NCI-H1092 (cell line): ENCODE measurements at places on chromosomes 5 and 9.

- no peak for DNase-seq
Observed at GRCh38 chr9:123942542-123942941, 12.6 kb upstream of the DENND1A start.

DNA sequence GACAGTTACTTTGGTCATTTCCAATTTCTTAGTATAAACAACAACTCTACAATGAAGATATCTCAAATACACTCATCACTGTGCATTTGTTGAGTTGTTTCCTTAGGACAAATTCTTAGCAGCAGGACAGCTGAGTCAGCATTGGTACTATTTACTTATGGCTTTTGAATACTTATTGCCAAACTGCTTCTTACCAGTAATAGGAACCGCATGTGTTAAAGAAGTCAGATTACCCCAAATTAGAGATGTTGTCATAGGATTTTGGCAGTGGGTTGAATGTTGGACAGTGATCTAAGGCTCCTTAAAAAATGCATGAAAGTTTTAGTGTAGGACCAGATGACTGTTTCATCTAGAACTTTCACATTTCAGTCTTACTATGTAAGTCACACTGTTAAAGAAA lies 280.1 kb upstream of the DMRT1 start:
- DNase-seq = no peak

GRCh38 chr5:107430071-107430625 lies 240.6 kb downstream of the EFNA5 start:
- DNase-seq = no peak

DNA sequence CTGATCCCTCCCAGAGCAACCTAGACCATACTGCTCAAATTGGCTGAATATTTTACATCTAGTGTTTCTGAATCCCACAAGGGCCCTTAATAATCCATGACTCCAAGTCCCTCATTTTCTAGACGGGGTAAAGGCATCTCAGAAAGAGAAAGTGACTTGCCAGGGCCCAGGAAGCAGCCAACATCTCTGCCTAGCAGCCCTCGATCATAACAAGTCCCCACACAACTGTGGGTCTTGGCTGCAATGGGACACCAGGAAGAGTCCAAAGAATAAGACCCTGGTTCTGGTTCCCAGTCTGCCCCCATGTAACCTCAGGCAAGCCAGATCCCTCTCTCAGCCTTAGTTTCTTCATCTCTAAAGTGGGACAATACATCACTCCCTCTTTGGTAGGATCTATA lies 6.3 kb downstream of the ANXA6 start:
- no peak for DNase-seq

- no peak for DNase-seq
Observed at GRCh38 chr5:178237431-178238312, 5.1 kb upstream of the PHYKPL start.

DNA sequence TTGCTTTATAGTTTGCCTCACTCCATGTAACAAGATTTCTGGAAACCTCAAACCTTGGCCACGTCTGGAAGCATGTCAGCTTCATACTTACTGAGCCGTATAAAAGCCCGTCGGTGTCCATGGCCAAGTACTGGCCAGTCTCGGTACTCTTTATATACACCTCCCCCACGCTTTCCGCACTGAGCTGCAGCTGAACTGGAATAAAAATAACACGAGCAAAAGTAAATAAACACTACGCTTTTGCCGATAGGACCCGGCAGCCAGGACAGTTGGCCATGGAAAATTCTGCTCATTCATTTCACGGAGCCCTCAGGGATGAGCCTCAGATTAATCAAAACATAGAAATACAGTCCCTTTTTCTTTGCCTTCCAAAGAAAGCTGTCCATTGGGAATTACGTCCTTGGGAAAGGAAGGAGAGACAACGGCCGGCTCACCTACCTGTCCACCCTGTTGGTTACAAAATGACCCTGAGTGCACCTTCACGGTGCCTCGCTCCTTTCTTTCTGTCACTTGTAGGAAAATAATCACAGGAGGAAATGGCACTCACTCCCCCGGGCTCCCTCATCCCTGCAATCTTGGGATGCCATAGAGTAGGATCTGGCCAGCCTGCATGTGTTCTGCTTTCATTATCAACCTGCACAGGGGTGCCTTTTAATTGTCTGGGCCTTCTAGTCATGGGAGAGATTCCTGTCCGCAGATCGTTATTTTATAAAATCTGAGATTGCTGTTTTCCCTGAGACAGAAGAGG lies 85.1 kb downstream of the FGF1 start:
- DNase-seq = no peak

DNA sequence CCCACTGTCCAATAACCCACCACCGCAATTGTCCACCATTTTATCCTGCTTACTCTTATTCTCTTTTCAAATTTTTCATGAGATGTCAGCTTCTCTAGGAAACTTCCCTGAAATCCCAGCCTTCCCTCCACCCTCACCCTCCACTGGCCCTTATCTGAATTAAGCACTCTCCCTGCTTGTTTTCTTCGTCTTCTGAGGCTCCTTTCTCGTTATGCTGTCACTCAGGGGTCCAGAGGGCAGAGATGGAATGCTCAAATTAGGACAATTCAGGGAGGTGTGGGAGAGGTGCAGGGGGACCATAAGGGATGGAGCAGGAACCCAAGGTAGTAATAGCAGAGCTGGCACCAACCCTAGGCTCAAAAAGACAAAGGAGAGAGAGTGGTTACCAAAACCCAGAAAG lies 5.0 kb upstream of the DAPK1 start:
- DNase-seq = no peak

GRCh38 chr9:105859428-105860091 lies 165.2 kb downstream of the TMEM38B start:
- no peak for DNase-seq

DNA sequence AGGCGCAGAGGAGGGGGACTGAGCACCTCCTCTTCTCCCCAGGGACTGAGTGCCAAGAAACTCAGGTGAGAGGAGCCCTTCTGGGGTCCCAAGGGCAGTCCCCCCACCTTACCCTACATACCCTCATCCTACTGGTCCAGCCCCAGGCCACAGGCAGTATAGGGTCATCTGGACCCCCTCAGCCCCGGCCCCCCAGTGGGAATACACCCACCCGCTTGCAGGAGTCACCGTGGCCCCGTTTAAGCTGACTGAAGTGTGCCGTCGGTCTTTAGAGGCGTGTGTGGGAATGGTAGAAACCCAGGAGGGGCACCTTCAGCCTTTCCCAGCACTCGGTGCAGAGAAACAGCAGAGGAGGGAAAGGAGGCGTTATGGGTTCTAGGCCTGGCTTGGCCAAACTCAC lies 30.8 kb downstream of the COL15A1 start:
- no peak for DNase-seq

DNA sequence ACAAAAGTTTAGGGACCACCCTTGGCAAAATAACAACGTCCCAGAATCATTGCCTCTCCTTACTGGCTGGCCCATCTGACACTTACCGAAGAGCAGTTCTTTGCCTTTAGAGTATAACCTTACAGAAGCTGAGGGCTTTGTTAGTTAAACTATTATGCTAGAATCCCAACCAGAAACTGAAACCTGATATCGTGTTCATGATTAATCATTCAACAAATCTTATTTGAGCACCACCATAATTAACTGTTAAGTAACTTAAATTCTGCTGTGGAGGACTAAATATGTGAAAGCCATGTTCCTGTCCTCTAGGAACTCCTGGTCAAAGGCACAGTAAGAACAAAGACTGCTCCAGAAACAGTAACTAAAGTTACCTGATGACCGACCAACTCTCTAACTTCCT lies 104.9 kb downstream of the ARL15 start:
- no peak for DNase-seq

- no peak for DNase-seq
Observed at GRCh38 chr5:4294878-4295277, 699.2 kb downstream of the IRX1 start.

GRCh38 chr5:156918311-156918845 lies 44.6 kb downstream of the TIMD4 start:
- no peak for DNase-seq
